Stromal cell of bone marrow (primary cell): ENCODE measurements at places on chromosomes 3 and 15.

DNA sequence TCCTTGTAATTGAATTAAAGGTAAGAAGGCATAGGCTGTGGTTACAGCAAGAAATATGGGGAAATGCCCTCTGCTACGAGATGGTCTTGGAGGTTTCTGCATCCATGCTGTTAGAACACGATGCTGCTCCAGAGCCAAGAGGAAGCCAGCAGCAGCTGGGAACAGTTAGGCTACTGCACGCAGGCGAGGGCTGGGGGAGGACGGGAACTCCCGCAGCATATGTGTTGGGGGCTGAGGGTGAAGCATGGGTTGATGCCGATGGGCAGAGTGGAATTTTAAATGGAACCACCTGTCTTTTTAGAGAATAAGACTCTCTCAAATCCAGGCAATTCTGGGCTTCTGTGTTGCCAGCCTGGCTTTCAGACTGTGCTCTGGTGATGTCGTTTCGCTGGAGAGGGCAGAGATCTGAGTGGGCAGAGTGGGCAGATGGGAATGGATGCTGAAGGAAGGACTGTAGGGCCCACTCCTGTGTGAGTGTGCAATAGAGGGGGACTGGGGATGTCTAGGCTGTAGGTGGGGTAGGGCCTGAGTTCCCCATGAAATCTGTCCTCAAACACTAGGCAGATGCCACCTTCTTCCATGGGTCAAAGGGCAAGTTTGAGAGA lies 417.0 kb upstream of the TPM1 start:
- DNase-seq: no peak

DNA sequence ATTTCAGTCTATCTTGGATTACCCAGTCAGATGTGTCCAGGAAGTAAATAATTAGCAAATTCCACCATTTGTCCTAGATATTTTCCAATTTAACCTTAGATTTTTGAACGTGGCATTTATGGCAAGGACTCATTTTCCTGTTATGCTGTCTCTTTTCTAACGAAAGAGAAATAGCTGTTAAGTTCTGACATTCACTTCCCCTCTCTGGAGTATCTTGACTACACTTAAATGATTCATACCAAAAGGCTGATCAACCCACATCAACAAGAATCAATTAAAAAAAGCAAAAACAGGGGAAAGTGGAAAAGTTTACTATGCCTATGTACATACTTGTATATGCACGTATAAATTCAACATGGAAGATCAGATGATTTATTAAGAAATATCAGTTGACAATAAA lies 149.9 kb downstream of the FRMD5 start:
- DNase-seq: no peak

DNA sequence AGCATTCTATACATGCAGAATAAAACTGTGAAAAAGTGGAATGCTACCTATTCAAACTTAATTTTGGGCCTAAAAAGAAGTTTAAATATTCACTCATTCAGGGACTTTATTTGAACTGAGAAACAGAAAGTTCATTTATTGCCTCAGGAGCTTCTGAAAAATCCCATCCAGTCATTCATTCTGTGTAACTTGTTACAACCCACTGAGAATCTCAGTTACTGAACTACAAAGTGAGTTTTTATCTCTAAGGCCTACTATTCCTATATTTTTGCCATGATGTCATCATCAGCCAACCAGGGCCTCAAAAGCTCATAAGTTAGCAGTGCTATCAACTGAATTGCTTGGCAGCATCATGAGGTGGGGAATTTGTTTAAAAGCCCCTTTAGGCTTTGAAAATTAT lies 98.0 kb upstream of the BOC start:
- DNase-seq: no peak

- no peak for DNase-seq
Observed at GRCh38 chr3:151919446-151919845, 46.0 kb downstream of the SUCNR1 start.

GRCh38 chr3:4983739-4984510 lies 4.7 kb downstream of the BHLHE40 start:
- DNase-seq: peak; percentile 81

DNA sequence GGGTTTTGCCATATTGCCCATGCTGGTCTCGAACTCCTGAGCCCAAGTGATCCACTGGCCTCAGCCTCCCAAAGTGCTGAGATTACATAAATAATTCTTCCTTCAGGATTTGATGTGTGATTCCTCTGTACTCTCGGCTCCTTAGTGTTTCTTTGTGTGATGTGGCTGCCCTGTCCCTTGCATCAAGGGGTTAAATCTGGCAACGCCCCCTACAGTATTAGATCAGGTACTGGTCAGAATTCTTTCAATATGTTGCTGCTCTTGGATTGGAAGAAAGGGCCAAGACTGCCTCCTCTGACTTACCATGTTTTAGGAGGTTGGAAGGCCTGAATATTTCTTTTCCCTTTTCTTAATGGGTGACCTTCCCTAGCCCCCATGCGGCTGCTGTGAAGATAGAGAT lies 390.6 kb upstream of the WNT5A start:
- DNase-seq: no peak

- no peak for DNase-seq
Observed at GRCh38 chr15:34933432-34933975, 36.0 kb downstream of the AQR start.

GRCh38 chr15:81092559-81092902 lies 41.5 kb upstream of the CFAP161 start:
- no peak for DNase-seq

- DNase-seq: no peak
Observed at GRCh38 chr3:127761441-127761801, 60.9 kb downstream of the MGLL start.

- no peak for DNase-seq
Observed at GRCh38 chr3:137763594-137763938, 549 bp upstream of the SOX14 start.

- DNase-seq: no peak
Observed at GRCh38 chr15:52186651-52187486, 4.3 kb downstream of the GNB5 start.

- DNase-seq: peak; percentile 37
Observed at GRCh38 chr3:42511201-42511600, 8.8 kb downstream of the VIPR1 start.

DNA sequence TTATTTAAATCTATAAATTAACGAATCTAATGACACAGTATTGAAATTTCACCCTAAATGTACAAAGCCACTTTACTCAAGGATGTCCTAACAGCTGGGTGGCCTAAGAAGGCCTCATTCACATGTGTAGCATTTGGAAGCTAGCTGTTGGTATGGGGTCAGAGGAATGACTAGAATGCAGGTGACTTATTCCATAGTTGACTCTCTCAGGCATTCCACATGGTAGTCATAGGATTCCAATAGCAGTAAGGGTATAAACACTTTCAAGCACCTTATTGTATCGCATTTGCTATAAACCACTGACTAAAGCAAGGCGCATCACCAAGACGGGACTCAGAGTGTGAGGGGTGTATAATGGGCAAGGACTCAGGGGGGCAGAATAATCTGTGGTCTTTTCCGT lies 294.8 kb upstream of the EPHA3 start:
- no peak for DNase-seq

DNA sequence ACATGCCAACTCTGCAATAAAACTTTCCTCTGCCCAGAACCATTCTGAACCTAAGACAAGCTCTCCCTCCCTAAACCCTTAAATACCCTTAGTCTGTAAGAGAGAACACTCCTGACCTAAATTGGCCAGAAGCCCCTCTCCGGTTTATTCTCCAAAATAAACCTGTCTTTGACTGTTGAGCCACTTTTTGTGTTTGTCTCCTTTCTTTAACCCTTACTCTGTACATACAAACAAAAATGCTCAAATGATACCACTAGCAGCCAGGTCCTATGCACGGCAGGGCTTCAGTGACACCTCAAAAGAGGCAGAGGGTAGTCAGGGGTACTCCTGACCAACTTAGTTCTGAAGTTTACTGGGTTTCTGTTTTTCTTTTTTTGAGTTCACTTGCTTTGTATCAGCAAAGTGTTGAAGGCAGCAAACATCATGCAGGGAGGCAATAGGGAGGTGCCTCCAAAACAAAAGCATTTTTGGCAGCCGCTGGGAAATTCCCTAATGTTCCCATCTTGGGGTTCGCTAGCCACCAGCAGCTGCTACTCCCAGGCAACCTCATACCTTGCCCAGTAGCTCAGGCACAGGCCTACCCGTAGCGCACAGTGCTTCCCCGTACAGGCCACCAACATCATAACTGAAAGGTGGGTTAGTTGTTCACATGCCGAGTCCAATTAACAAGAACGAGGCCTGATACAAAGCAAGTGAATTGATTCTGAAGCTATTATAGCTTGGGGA lies 62.9 kb upstream of the GCNT3 start:
- DNase-seq: no peak

DNA sequence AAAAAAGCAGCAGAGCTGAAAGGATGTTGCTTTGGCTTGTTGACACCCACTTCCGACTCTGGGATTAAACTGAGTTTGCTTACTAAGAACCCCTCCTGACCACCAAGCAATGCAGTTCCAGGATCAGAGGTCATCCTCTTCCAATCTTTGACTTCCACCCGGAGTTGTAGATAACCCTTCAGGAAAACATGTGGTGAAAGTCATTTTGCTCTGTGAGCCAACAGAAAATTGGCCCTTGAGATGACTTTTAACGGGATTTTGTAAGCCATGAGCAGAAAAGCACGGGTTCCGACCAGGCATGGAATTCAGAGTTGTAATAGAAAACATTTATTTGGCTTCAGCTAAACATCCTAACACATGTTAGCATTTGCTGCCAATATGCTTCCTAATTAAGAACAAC lies 171.6 kb upstream of the NR2F2 start:
- no peak for DNase-seq

DNA sequence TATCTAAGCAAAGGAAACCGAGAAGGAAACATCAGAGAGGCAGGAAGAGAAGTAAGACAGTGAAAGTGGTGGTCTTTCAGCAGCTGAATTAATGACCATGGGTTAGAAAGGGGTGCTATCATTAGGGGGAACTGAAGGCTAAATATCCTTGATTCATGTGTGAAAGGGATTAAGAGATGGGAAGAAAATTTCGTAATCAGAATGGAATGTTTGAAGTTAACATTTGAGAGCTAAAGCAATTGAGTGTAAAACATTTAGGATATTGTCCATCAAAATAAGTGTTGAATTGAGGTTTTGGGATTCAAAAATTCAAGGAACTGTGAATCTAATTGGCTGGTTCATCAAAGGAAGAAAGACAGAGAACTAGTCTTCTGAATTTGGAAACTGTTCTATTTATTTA lies 4.1 kb upstream of the ECT2 start:
- DNase-seq: no peak

GRCh38 chr3:1883534-1883933 lies 215.1 kb upstream of the CNTN4 start:
- DNase-seq: no peak

DNA sequence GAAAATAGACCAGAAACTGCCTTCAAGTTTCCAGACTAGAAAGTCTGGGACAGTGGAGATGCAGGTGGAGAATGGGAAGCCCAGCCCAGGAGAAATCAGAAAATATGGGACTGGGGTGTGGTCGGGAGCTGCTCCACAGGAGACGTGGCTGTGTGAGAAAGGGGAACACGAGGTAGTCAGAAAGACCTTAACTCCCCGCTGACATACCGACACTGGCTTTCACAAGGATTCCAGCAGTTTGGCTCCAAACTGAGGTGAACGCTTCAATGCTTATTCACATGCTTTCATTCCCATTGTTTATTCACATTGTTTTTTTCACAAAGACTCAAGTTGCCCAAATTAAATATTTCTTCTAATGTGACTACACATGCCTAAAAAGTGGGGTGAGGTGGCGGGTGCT lies 111.5 kb upstream of the SLCO3A1 start:
- no peak for DNase-seq

DNA sequence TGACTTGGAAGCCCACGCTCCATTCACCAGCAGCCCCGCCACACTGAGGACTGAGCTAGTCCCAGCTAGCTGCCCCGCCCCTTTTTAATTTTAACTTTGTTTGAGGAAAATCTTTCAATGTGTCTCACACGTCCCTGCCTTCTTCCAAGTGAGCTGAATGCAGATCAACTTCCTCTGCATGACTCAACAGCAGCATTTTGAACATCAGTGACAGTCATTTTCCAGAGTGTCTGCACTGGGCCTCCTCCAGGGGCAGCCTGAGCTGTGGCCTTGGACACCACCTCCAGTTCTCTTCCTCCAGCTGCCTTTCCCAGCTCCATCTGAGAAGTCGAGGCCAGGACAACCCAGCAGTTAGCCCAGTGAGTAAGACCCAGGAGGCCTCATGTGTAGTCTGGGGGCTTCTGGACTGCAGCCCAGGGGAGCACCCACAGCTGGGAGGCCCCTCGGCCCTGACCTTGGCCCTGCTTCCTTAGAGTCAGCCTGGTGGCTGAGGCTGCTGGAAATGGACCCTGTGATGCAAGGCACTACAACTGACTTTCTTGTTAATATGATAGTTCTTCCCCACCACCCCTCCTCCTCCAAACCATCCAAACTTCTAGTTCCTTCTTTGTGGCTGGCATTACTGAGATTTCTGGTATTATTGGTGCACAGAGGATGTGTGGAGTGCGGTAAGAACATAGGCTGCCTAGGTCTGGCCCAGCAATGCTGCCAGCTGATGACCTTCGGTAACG lies 21.4 kb upstream of the ESYT3 start:
- peak; percentile 28 for DNase-seq

GRCh38 chr15:78432664-78433063 lies 5.4 kb upstream of the IREB2 start:
- no peak for DNase-seq

DNA sequence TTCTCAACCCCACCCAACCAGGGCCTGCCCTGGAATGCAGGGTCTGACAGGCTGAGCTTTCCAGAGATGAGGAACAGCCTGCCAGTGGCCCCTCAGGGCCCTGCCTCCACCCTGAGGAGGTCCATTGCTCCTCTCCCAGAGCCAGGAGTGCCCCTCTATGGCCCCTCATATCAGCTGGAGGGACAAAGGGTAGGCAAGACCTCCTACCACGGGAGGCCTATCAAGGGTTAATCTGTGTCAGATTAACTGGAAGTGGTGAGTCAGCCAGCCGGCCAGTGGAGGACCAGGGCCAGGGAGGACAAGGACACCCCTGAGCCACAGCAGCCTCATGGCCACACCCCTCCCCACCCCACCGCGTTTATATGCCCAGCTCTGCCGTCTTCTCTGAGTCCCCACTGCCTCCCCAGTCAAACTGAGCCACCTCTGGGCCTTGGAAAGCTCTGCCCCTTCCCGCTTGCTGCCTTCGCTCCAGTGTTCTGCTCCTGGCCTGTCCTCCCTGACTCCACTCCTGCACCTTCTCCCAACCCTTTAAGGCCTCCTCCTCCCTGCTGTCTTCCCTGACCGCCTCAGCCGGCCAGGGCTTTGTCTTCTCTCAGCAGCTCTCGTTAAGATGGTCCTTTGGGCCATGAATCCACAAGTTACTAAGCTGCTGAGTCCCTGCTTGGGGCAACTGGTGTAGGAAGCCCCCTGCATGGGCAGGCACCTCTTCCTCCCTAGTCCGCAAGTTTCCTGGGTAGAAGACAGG lies 6.5 kb downstream of the CCDC33 start:
- DNase-seq: no peak

DNA sequence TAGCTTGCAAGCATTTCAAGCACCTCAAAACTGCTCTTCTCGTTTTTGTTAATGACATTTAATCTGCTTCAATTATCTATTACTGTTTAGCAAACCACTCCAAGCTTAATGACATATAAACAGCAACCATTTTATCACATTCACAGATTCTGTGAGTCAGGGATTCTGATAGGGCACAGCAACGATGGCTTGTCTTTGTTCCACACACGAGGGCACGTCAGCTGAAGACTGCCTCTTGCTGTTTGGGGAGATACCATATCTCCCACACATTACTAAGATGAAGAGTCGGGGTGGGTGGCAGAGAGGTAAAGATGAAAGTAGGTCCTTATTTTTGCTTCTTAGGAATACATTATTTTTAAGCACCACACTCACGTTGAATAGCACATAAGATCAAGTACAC lies 19.3 kb downstream of the CPOX start:
- no peak for DNase-seq
